ENCODE measurements at places on chromosomes 16 and 17.

DNA sequence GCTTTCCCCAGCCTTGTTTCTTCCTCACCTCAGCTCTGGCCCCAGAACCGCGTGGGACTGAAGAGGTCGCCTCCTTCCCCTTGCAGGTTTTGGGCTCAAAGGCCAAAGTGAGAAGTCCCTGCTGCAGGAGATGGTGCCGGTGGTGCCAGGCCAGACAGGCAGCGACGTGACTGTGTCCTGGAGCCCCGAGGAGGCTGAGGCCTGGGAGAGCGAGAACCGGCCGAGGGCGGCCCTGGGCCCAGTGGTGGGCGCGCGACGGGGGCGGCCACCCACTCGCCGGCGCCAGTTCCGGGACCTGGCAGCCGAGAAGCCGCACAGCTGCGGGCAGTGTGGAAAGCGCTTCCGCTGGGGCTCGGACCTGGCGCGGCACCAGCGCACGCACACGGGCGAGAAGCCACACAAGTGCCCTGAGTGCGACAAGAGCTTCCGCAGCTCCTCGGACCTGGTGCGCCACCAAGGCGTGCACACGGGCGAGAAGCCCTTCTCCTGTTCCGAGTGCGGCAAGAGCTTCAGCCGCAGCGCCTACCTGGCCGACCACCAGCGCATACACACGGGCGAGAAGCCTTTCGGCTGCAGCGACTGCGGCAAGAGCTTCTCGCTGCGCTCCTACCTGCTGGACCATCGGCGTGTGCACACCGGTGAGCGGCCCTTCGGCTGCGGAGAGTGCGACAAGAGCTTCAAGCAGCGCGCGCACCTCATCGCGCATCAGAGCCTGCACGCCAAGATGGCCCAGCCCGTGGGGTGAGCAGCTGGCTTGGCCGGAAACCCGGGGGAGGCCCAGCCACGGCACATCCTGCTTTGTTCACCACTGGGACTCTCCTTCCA, 6.0 kb downstream of the ZNF213 start:
- no peak for DNase-seq

- no peak for DNase-seq
Observed at GRCh38 chr17:40457369-40457768, 14.1 kb downstream of the IGFBP4 start.

GRCh38 chr16:84069540-84069939, 26.9 kb upstream of the SLC38A8 start:
- DNase-seq, result no peak

GRCh38 chr17:81717049-81717765, 5.1 kb downstream of the SLC25A10 start:
- no peak for DNase-seq

GRCh38 chr17:48244814-48245213, 137.2 kb downstream of the SNX11 start:
- DNase-seq, result no peak

GRCh38 chr16:64589836-64590235, 532.0 kb downstream of the CDH11 start:
- DNase-seq, result no peak

DNA sequence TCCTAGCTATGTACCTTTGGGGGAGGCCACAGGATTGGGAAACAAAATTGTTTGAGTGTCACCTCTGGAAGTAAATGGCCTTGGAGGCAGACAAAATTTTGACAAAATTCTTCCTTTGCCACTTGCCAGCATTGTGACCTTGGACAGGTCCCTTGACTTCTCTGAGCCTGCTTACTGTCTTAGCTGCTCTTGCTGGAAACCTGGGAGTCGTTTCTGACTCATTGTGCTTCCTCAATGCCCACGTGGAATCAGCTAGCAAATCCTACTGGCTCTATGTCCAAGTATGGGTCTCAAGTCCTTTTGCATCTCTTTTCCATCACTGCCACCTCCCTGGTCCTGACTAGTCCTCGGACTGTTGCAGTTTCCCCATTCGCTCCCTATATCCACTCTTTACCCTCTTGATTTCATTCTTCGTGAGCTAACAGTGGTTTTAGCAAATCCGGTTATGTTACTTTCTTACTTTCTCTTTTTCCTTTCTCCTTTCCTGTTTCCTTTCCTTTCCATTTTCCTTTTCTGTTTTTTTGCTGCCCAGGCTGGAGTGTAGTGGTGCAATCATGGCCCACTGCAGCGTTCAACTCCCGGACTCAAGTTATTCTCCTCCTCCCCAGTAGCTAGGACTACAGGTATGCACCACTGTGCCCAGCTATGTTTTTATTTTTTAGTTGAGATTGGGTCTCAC, 68.1 kb upstream of the LGALS9 start:
- no peak for DNase-seq

DNA sequence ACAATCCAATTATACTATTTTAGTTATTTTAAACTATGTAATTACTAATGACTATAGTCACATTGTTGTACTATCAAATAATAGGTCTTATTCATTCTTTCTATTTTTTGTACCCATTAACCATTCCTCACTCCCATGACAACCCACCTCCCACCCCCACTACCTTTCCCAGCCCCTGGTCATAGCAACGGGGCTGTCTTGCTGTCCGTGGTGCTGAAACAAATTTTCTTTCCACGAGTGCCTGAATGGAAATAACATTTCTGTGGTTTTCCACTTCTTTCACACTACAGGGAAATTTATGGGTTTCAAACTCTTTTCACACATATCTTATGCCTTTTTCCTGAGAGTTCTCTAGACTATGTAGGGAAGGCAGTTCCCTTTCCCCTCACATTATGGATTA, 326.6 kb downstream of the PHKB start:
- DNase-seq, result no peak

DNA sequence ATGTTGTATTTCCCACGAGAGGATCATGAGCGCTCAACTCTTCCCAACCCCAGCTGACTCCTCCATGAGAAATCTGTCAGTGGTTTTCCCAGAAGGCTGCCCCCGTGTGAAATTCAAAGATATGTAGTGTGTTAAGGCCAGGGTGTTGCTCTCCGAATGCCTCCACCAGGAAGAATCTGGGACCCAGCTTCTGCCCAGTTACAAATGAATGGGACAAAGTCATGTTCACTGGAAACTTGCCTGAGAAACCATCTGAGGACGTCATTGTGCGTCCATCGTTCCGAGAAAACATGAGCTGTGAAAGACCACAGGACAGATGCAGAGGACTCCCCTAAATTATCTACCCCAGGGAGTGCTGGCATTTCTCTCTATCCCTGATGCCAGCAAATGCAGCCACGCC, 86.0 kb downstream of the AIPL1 start:
- no peak for DNase-seq

DNA sequence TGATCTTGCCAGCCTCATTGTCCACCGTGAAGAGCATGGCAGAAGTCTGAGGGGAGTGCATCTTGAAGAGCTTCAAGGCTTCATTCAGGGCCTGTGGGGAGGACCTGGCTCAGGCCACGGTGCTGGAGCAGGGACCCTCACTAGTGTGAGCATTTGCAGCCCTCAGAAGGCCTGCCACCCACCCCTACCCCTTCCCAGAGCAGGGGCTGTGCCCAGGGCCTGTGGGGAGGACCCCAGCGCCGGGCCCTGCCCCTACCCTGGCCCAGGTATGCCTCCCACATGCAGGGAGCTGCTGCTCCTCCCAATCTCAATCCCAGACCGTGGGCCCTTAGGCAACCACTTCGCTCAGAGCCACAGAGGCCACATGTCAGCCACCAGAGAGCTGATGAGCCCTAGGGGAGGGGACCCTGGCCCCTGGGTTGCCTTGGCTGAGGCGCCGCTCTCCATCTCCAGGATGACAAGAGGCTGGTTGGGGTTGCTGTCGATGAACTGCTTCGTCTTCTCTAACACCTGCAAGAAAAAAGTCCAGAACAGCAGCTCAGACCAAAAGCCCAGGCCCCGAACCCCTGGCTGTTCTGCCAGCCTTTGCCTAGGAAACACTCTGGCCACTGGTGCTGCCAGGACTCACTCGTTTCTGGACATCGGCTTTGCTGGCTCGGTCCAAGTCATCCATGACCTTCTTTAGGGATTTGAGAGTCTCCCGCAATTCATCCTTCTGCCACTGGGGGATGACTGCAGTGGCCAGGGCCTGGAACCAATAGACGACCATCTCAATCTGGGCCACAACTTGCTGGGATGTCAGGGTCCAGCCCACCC, 1.8 kb upstream of the EXOSC6 start:
- DNase-seq, result peak; percentile 38

- no peak for DNase-seq
Observed at GRCh38 chr17:34755981-34756636, 176.7 kb downstream of the TMEM132E start.

DNA sequence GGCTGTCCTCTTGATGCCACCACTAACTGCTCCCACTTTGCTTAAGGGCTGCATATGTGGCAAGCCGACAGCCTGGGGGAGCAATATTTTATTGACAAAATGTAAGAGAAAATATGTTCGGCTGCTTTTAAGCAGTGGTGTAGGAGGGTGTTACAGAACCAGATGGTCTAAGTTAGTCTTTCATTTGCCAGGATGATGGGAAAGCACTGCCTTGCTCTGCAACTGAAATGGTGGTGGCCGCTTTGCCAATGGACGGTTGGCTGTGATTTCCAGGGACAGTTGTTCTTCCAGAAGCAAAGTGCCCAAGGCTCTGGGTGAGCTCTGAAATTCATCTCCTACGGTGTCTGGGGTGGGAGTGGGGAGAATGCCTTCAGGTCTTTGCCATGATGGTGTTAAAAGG, 469.3 kb downstream of the TOX3 start:
- no peak for DNase-seq

All from SK-N-DZ (cell line).